Stimulated activated CD8-positive, alpha-beta memory T cell treated with anti-CD3 and anti-CD28 coated beads, Interleukin-2, amount 100 ng/mL, for 1 hour (primary cell): ENCODE measurements at places on chromosomes 6 and 20.

DNA sequence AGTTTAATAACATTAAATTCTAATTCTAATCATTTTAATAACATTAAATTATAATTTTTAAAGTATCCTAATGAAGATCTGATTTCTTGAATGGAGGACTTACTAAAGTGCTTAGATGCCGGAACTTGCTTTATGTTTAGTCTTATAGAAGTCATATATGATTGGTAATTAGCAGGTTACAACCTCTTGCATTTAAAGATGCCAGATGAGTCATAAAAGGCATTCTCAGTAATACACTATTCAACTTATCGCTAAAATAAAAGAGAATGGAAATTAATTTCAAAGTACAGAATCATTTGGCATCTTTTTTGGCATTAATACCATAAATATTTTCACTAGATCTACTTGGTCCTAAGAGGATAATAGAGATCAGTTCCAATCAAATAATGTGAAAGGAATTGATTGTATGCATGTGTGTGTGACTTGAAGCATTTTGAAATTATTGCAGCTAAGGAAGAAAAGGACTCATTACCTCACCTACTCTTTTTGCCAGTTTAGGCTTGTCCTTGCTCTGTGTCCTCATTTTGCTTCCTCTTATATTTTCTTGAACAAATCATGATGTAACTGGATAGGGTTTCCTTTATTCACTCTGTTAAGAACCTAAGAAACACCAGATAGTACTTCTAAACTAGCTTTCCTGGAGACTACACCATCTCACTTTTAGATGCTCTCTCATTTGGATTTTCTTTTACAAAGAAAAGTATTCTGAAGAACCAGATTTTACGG is 2.7 kb downstream of the COL21A1 start:
- DNase-seq = no peak

DNA sequence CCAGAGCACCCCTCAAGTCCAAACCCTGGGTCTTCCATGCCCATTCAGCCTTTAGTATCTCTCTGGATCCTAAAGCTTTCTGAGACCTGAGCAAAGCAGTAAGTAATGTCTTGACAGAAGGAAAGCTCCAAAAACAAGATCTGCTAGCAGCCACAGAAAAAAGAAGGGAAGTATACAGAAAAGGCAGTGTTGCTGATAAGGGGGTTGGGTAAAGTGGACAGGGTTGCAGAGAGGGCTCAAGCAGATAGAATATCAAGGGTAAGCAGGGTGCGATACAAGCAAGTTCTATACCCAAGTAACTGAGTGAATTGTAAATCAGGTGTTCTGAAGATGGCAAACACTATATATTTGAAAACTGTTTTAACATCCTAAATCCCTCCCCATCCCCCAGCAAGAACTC is 113.4 kb upstream of the CARMIL1 start:
- DNase-seq = no peak

DNA sequence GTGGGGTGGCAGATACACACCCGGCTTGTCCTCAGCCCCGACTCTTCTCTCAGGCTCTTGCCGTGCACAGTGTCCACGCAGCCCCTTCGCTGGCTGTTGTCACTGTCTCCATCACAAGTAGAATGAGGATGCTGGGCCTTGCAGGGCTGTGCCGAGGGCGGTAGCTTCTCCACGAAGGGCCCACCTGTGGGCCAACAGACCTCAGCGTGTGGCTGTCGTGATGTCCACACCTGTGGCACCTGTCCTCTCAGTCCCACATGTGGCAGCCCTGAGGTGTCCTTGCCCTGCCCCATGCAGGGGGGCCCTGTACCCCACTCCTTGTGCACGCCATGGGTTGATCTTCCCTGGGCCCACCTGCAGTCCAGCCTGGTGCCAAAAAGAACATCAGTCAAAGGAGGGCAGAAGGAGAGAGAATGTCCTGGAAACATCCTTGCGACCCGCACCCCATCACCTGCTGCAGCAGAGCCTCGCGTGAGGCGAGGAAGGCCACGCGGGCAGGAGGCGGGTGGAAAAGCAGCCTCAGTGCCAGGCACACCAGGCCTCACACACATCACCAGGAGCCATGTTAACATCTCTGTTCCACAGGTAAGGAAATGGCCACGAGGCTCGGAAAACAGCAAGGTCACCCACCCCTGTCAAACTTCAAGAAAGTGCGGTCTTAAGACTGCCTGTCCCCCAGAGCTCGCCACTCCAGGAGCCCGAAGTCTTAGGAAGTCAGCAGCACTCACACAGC is 22.3 kb upstream of the AFDN start:
- no peak for DNase-seq

GRCh38 chr6:155366325-155366724 is 52.0 kb upstream of the TFB1M start:
- no peak for DNase-seq

DNA sequence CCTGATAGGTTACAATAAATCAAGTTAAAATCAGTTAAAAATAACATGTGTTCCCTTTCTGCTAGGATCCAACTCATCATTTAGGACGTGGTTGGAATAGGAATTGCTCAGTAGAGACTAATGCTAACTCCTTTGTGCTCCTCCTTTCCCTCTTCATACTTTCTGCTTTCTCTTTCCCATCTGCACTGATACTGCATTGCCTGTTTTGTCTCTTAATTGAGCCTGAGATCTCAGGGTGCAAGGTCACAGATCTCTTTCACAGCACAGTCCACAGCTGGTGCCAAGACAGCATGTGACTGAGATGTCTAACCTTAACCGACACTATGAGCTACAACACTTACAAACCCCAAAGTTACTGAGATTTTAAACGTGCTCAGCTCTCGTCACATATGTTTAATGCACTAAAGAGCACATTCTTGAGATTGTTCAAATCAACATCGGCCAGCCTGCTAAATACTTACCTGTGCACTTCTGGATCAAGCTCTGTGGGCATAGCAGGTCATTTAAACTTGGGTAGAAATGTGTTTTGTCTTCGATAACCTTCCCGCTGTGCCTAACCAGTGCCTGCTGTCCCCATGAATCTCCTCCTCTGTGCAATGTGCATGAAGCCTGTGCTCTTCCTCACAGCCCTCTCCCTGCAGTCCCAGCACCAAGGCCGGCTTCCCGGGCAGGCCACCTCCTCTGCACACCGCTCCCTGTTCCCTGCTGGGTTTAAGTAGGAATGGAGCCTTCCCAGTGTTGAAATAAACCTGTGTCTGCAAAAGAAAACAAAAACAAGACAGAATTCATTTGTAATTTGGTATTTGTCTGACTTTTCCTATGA is 39.6 kb upstream of the AFDN start:
- DNase-seq = no peak

- DNase-seq = no peak
These were observed 37.4 kb upstream of the BCAS1 start for GRCh38 chr20:54107600-54108325.

DNA sequence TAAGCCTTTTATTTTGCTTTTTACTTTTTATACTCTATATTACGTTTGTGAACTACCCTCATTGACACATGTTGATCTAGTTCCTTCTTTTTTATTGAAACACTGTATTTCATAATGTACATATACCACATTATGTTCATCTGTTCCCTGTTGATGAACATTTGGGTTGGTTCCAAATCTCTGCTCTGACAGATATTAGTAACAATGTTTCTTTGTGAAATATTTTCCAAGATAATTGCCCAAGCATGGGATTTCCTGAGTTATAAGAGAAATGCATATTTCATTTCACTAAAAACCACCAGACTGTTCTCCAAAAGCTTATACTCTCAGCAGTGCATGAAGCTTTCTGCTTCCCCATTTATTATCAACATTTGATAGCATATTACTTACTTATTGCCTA is 44.2 kb upstream of the TNFRSF21 start:
- no peak for DNase-seq

- DNase-seq = no peak
These were observed 14.4 kb upstream of the RIN2 start for GRCh38 chr20:19743640-19743995.

GRCh38 chr20:18004384-18005031 is 35.7 kb downstream of the MGME1 start:
- DNase-seq = no peak
